ENCODE measurements at places on chromosomes 6 and 20. TPM values are rescaled to one million over a fixed set of nuclear protein-coding genes. Genes with fewer than 3 reads are reported as not detected.

RCAN2 gene
- total RNA-seq, result 13.8 TPM

TEAD3 gene
- total RNA-seq, result 39.0 TPM

DNA sequence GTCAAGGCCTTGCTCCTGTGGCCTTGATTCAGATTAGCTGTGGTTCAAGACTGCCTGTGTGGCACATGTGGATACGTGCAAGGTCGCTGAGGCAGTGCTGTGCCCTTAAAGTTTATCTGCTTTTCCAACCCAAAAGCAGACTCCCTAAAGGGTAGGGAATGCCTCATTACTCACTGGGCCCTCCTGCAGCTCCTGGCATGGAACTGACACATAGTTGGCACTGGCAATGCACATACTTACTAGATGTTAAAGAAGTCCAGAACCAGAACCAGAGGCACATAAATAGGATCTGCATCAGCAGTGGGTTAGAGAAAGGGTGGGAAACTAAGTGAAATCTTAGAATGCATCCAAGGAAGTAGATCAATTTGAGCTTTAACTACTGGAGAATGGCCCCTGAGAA, 90.6 kb upstream of the MLN start:
- DNase-seq, result no peak

DNA sequence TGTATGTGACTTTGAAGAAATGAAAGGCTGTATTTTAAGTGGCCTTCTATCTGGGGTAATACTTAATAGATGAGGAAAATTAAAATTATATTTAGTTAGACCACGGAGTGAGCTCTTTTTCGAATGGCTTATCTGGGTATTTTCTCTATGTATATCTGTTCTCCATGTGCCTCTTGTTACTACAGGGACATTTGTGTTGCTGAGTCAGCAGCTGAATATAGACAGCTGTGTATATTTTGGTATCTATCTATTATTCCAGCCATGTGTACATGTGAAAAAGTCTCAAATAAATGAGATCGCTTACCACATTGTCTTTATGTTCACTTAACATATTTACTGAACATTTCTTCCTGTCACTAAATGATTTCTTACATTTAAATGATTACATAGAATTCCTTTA, 57.2 kb downstream of the TMEM200A start:
- DNase-seq, result no peak

DNA sequence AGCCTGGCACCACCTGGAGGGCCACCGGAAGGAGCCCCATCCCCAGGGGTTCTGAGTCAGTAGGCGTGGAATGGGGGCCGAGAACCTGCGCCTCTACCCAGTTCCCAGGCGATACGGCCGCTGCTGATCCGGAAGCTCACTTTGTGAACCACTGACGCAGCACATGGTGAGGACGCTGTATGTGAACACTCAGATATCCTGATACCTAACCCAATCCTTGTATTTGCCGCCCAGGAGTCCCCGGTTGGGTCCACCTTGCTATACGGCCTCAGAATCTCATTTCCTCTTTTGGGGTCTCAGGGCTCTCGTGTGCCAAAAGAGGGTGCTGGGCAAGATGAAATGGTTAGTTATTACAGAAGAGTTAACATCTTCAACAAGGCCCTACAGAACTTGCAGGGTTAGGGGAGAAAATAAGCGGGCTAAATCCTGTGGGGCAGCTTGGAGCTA, 604 bp upstream of the RAB5IF start:
- DNase-seq, result peak; percentile 83
